Foreskin fibroblast (primary cell): ENCODE measurements at places on chromosomes 11 and 22.

- no peak for DNase-seq
Observed at GRCh38 chr11:68302670-68303069, 9.7 kb upstream of the LRP5 start.

- no peak for DNase-seq
Observed at GRCh38 chr11:75888416-75888815, 73.4 kb downstream of the UVRAG start.

DNA sequence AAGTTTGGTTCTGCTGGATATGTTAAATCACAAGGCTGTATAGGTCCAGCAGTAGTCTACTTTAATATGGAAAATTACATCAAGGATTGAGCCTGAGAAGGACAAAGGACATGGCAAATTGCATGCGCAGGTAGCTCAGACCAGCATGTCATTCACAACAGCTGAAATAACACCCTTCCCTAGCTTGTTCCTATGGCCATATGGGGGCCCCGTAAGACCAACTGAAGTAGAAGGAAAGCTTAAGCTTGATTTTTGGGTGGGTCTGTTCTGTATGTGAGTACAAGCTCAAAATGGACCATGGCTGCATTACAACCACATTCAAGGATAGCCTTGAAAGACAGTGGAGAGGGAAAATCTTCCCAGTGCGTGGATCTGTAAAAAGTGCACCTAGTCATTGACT, 20.6 kb upstream of the PDE3B start:
- DNase-seq = no peak

- no peak for DNase-seq
Observed at GRCh38 chr11:20238712-20239111, 78.4 kb upstream of the DBX1 start.

DNA sequence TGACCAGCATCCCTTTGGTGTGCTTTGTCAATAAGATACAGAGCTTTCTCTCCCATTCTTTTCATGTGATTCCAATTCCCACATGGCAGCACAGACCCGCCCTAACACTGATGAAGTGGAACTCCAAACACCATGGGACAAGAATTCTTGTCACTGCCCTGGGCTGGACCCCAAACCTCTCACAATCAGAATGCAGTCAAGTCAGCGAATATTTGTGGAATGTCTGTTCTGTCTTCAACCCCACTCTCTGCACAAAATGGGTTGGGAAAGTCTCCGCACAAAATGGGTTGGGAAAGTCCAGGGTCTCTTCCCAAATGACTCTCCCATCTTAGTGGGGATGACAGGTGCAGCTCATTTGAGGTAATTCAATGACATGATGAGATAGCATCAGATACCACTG, 138.9 kb upstream of the TEAD1 start:
- no peak for DNase-seq

GRCh38 chr11:83168756-83169155, 11.8 kb downstream of the PCF11 start:
- no peak for DNase-seq

DNA sequence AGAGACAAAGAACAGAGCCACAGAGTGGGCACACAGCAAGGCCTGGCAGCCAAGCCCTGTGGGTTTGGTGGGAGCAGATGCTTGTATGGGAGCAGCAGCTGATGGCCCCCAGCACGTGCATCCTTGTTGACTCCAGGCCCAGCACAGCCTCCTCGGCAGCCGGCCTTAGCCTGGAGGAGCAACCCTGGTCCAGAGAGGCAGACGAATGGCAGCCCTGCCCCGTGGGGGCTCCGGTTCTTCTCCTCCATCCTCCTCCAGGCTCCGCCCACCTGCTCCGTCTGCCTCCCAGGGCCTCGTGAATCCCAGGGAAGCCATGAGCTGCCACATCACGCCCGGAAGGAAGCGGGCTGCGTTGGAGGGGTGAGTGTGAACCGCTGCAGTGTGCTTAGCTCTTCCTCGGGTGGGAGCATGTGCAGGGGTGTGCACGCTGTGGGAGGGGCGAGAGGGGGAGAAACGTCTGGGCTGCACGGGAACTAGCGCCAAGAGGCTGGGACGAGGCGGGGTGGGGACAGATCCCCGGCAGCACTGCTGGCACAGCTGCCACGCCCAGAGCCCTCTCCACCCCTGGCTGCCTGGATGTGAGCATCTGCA, 36.3 kb upstream of the JAM3 start:
- DNase-seq = peak; percentile 44

DNA sequence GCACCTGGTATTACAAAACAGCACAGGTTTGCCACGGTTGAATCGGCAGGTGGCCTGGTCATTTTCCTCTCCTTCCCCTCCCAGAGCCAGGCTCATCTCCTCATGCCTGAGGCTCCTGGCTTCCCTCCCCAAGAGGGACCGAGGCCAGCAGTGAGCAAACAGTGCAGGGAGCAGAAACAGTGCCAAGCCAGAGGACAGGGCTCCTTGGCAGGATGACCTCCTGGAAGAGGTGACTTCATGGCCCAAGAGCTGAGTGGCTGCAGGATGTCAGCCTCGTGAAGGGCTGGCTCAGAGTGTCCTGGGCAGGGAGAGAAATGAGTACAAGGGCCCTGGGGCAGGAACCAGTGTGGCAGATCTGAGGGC, 22.8 kb upstream of the PPFIA1 start:
- no peak for DNase-seq

GRCh38 chr11:119918347-119918746, 189.3 kb upstream of the NECTIN1 start:
- no peak for DNase-seq

- DNase-seq = no peak
Observed at GRCh38 chr11:2549491-2549875, 104.7 kb downstream of the KCNQ1 start.

DNA sequence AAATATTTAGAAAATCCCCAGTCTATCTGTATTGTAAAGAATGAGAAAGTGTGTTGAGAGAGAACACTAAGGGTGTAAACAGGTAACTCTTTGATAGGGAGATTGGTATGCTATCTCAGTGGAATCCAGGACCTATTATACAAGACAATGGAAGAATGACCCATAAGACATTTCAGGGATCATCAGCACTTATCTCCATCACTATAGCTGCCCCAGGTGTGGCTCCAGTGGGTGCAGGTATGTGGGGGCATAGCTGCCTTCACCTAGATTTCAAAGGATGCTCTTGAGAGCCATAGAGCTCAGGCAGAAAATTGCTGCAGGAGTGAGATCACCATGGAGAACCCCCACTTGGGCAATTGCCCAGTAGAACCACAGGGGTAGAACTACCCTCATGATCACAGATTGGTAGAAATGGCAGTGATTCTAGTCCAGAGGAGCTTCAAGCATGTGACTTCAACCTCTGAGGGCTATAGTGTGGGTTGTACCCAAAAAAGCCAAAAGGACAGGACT, 252.3 kb upstream of the TBCEL start:
- DNase-seq = no peak

- no peak for DNase-seq
Observed at GRCh38 chr11:69468221-69468620, 13.2 kb upstream of the LINC01488 start.

GRCh38 chr11:132158696-132159095, 788.3 kb downstream of the NTM start:
- DNase-seq = peak; percentile 17

DNA sequence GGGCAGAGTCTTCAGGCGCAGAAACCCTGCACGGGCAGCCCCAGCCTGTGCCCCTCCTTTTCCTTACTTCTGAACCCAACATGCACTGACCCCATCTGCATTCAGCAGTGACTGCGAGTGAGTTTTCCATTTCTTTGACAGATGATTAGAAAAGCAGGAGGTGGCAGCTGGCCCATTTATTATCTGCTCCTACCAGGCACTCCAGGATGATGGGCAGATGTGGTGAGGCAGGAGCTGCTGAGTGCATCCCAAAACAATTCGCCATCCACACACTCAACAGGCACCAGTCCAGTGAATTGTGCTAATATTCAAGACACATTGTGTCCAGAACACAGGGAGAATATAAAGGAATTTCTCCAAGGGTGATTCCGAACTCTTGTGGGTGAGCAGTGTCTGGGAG, 208.5 kb downstream of the TENM4 start:
- DNase-seq = no peak

- DNase-seq = no peak
Observed at GRCh38 chr22:31896472-31896871, 47.9 kb upstream of the YWHAH start.

DNA sequence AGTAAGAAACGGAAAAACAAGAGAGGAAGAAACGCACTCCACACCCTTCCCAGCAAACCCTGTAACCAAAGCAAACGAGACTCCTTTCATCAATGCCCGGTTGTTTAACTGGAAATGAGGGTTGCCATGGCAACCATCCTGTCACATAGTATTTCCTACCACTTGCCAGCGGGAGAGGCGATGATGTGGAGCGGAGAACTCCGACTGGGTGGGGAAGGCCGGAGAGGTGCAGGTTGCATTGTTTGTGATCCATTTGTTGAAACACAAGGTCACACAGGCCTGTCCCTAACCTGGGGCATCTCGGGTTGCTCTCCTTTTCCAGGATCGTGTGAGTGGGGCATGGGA, 609.9 kb downstream of the BUD13 start:
- no peak for DNase-seq

DNA sequence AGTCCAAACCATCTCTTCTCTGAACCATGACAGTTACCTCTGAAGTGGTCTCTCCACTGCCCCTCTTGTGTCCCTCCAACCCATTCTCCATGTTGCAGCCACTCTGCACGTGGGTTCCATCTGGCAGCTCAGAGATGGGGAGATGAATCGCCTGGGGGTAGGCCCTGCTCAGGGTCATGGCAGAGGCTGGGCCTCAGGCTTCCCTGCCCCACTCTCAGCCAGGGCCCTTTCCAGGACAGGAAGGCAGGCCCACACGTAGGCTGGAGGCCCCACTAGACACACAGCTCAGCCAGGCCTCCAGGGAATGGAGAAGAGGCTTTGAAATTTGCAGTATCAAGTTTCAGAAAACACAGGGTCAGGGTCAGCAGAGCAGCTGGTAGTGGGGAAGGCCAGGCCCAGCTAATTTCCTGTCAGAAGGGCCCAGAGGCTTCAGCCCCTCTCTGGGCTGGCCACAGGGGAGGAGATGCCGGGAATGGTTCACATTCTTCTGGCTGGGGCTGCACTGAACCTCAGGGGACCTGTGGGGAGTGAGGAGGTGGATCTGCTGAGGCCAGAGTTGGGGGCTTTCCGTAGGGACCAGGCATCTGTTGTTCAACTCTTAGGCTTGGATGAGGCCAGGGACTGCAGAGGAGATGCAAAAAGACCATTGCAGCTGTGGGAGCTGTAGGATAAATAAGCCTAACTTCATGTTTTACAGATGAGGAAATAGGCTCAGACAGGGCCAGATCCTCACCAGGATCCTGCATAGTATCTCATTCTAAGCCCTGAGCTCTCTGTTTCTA, 101.6 kb downstream of the SWAP70 start:
- peak; percentile 90 for DNase-seq

- DNase-seq = no peak
Observed at GRCh38 chr11:23953951-23954710, 542.7 kb upstream of the LUZP2 start.

DNA sequence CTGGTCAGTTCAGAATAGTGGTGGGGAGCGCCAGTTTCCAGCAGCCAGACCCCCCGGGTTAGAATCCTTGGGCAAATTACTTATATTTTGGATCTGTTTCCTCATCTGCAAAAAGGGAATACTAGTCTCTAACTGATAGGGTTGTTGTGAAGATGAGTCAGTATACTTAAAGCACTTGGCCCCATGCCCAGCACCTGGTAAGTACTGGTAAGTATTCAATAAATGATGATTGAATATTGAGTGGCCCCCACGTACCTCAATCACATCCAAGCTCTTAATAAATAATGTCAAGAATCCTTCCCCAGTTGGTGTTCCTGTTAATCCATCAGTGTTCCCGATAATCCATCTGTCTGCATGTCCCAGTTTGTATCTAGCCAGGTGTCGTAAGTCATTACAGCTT, 12.1 kb downstream of the ACP2 start:
- peak; percentile 80 for DNase-seq

- DNase-seq = no peak
Observed at GRCh38 chr11:24820541-24820940, 323.7 kb downstream of the LUZP2 start.

DNA sequence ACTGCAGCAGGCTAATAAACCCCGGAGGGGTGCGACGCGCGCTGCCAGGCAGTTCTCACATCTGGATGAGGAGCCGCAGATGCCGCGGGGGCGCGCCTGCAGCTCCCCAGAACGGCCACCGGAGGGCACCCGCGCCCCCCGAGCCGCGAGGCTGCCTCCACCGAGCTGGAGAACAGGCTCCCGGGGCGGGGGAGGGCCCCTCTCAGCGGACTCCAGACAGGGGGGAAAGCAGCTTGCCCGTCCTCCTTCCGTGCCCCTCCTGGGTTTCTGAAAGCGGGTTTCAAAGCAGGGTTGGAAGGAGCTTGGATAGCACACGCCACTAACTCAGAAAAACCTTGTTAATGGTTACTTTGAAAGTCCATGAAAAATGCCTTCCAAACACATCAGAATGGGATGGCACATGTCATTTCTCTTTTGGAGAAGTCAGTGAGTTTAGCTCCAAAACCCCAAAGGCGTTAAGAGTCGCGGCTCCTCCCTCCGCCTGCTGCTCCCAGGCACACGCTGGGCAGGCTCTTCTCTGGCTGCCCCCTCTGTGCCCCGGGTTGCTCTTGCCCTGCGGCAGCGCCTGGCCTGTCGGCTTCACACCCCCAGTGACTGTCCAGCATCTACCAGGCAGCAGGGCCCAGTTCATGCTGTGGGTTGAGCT, 317.8 kb downstream of the NTM start:
- peak; percentile 88 for DNase-seq

DNA sequence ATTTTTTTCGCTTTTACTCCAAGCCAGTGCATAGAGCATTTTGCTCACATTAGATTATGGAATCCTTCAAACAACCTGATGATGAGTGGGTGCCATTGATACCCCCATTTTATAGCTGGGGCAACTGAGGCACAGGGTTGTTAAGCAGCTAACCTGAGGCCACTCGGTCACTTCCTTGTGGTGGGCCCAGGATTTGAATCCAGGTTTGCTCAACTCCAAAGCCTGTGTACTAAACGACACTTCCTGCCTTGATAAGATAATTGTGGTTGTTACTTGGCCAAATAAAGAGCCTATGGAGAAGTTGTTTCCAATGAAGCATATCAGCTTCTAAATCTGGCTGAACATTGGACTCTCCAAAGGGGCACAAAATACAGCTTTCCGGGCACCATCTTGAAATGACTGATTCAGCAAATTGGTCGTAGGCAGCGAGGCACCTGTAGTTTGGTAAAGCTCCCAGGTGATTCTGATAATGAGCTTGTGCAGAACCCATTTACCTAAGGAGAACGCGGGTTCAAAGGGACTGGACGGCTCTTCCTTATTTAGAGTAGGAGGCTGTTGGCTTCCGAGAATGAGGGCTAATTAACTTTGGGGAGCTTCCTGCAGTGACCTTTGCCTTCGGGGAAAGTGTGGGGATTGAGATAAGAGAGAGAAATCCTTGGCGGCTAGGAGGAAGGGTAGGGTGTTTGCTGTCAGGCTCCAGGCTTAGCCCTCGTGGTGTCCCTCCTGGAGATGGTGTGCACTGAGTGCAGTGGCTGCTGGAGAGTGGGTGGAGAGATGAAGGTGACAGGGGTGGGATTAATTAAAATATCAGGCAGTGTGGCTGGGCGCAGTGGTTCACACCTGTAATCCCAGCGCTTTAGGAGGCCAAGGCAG, 17.5 kb upstream of the EHF start:
- no peak for DNase-seq
